Activated T-helper 2 cell treated with anti-CD3 and anti-CD28 coated beads, Interferon-gamma antibody, Interleukin-2, Interleukin-4, amounts not matched to agents 10 μg/mL and 5 μg/mL and 100 μg/mL, durations not matched to agents 14 hours and 24 hours and 36 hours (primary cell): ENCODE measurements at places on chromosomes 1 and 21.

GRCh38 chr1:162386292-162387225, 5.0 kb downstream of the C1orf226 start:
- no peak overlapping the region for H3K4me3 ChIP-seq
- peaks cover 6% of the 10 kb centered on the region for H3K4me1 ChIP-seq
- H3K36me3 ChIP-seq = no peaks in the 10 kb centered on the region
- no peak for DNase-seq

DNA sequence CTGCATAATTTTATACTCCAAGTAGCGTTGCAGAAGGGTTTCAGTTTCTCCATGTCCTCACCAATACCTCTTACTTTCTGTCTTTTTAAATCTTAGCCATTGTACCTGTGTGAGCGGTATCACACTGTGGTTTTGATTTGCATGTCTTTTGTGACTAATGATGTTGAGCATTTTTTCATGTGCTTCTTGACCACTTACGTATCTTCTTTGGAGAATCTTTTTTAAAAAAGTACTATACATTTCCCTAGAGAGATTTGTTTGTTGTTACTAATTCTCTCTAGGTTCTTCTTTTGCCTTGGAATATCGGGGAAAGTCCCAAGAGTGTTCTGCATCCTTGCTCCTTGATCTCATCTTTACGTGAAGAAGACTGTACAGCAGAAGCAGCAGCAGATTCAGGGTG, 81.8 kb upstream of the WARS2 start:
- DNase-seq = no peak
- H3K36me3 ChIP-seq = no peaks in the 10 kb centered on the region
- H3K27me3 ChIP-seq = no peaks in the 10 kb centered on the region
- H3K27ac ChIP-seq = no peak overlapping the region
- no peak overlapping the region for H3K4me3 ChIP-seq

- H3K27me3 ChIP-seq = peaks cover 8% of the 10 kb centered on the region
- H3K27ac ChIP-seq = no peak overlapping the region
- H3K36me3 ChIP-seq = no peaks in the 10 kb centered on the region
These were observed 51.2 kb downstream of the PLXNA2 start for GRCh38 chr1:208192995-208193394.

DNA sequence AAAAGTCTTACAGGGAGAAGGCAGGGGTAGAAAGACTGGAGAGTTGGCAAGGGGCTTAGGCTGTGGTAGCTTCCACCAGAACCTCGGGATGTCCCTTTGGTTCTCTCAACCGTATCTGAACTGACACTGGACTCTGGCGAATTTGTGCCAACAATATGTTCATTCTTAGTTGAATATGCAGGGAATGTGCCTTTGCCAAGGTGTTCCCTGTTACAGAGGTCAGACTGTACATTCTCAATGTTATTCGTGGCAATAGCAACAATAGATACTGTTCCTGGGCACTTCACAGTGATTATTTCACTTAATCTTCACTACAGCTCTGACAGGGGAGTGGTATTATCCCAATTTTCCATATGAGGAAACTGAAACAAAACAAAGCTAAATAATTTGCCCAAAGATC, 51.5 kb upstream of the RAB3GAP2 start:
- no peak for DNase-seq
- no peak overlapping the region for H3K27ac ChIP-seq
- H3K4me3 ChIP-seq = no peak overlapping the region
- H3K4me1 ChIP-seq = no peaks in the 10 kb centered on the region

GRCh38 chr1:63537940-63538339, 14.6 kb downstream of the EFCAB7 start:
- H3K4me3 ChIP-seq = no peak overlapping the region
- no peak for DNase-seq
- no peaks in the 10 kb centered on the region for H3K27me3 ChIP-seq

- no peak overlapping the region for H3K27ac ChIP-seq
- H3K4me1 ChIP-seq = peaks cover 21% of the 10 kb centered on the region
- H3K4me3 ChIP-seq = no peak overlapping the region
- DNase-seq = no peak
- H3K36me3 ChIP-seq = no peaks in the 10 kb centered on the region
These were observed 9.2 kb upstream of the CTTNBP2NL start for GRCh38 chr1:112386731-112387346.

DNA sequence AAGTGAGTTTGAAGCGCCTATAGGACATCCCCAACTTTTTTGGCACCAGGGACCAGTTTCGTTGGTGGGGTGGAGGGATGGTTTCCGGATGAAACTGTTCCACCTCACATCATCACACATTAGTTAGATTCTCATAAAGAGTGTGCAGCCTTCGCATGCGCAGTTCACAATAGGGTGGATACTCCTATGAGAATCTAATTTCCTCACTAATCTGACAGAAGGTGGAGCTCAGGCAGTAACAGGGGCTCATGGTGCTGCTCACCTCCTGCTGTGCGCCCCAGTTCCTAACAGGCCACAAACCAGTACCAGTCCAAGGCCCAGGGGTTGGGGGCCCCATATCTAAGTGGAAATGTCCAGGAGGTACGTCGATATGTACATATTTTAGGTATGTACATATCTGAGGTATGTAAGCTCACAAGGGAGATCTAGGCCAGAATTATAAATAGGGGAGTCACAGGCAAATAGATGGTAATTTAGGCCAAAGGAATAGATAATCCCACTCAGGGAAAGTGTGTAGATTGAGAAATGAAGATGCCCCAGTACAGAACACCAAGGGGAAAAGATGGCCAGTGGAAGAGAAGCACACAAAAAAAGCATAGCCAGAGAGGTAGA, 27.5 kb upstream of the RASAL2 start:
- no peaks in the 10 kb centered on the region for H3K36me3 ChIP-seq
- no peak overlapping the region for H3K4me3 ChIP-seq
- no peaks in the 10 kb centered on the region for H3K27me3 ChIP-seq

DNA sequence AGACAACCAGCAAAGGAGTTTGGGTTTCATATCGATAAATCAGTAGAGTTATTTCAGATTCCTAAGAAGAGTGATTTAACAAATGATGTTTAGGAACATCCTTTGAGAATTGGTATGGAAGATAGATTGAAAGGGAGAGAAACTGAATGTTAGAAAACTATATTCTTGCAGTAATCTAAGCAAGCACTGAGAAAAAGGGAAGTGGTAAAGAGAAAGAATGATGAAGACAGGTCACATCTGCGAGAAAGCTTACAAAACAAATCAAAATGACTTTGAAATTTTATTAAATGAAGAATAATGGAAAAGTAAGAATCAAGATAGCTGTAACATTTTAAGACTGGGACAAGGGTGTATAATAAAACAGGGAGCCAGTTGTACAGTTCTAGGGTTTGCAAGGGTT, 177.0 kb downstream of the HS2ST1 start:
- no peak overlapping the region for H3K27ac ChIP-seq
- DNase-seq = no peak
- peaks cover 14% of the 10 kb centered on the region for H3K4me1 ChIP-seq
- no peaks in the 10 kb centered on the region for H3K27me3 ChIP-seq
- H3K36me3 ChIP-seq = no peaks in the 10 kb centered on the region
- no peak overlapping the region for H3K4me3 ChIP-seq

- H3K27me3 ChIP-seq = peaks cover 8% of the 10 kb centered on the region
- DNase-seq = no peak
- no peaks in the 10 kb centered on the region for H3K4me1 ChIP-seq
- no peaks in the 10 kb centered on the region for H3K36me3 ChIP-seq
These were observed 97.5 kb upstream of the CTTNBP2NL start for GRCh38 chr1:112298558-112298957.

GRCh38 chr1:229859026-229859425, 208.0 kb upstream of the GALNT2 start:
- H3K27ac ChIP-seq = no peak overlapping the region
- H3K4me3 ChIP-seq = no peak overlapping the region
- DNase-seq = no peak
- H3K27me3 ChIP-seq = peaks cover 5% of the 10 kb centered on the region
- H3K36me3 ChIP-seq = no peaks in the 10 kb centered on the region

- no peak overlapping the region for H3K27ac ChIP-seq
- no peaks in the 10 kb centered on the region for H3K36me3 ChIP-seq
- DNase-seq = no peak
These were observed 25.4 kb downstream of the RIPK4 start for GRCh38 chr21:41741253-41742072.

- no peak for DNase-seq
- H3K27me3 ChIP-seq = no peaks in the 10 kb centered on the region
- no peak overlapping the region for H3K4me3 ChIP-seq
- H3K27ac ChIP-seq = no peak overlapping the region
- peaks cover 3% of the 10 kb centered on the region for H3K36me3 ChIP-seq
- H3K4me1 ChIP-seq = no peaks in the 10 kb centered on the region
These were observed 148.7 kb downstream of the MAST2 start for GRCh38 chr1:45952072-45952471.

DNA sequence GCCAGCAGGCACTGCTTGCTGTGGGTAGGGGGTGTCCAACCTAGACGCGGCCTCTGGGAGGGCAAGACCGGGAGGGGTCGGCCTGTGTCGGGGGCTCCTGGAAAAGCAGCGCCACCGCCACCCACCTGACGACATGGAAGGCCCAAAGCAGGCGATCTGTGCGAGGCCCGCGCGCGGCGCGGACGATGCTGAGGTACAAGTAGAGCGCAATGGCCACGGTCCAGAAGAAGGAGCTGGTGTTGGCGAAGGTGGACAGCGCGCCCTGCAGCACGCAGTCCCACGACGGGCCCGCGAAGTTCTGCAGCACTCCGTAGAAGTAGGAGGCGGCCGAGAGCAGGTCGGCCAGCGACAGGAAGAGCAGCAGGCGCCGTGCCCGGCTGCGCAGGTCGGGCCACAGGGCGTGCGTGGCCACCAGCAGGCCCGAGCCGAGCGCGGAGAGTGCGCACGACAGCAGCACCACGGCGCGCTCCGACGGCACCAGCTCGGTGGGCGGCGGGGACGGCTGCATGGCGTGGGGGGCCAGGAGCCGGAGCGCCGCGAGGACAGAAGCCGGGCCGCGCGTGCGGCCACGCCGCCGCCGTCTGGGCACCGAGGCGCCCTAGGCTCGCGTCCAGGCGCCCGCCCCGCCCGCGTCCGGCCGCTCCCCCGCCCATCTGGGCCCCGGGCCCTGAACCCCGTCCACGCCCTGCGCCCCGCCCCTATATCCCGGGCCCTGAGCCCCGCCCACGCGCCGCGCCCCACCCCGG, at the start of gene GPR157:
GPR157 (minus strand) TSS at position 583 of the 746 bp plus-strand sequence; CDS start at position 508, 75 bp downstream.
- H3K36me3 ChIP-seq = no peaks in the 10 kb centered on the region
- peaks cover 13% of the 10 kb centered on the region for H3K27me3 ChIP-seq
- H3K27ac ChIP-seq = peak within 1 kb of the TSS; percentile 55
- peak; percentile 71 for DNase-seq

- no peaks in the 10 kb centered on the region for H3K4me1 ChIP-seq
- DNase-seq = no peak
- no peak overlapping the region for H3K27ac ChIP-seq
These were observed 118.3 kb downstream of the FMN2 start for GRCh38 chr1:240210026-240210425.

DNA sequence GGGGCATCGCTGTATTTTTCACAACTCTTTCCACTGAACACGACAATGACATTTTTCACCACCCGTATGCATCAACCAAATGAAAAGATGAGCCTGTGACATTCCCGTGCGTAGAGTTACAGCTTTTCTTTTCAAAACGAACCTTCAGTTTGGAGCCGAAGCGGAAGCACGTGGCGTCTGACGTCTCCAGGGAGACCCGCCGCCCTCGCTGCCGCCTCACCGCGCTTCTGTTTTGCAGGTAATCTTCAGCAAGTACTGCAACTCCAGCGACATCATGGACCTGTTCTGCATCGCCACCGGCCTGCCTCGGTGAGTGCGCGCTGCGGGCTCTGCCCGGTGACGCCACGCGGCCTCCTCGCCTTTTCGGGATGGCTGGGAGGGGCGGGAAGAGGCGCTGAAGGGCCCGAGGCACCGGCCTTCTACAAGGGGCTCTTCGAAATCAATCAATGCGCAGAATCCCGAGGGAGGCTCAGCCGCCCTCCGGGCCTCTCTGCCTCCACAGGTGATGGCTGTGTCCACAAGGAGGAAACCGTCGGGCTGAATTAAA, 32.6 kb downstream of the PDE9A start:
- no peaks in the 10 kb centered on the region for H3K27me3 ChIP-seq
- H3K36me3 ChIP-seq = no peaks in the 10 kb centered on the region
- no peak overlapping the region for H3K4me3 ChIP-seq

DNA sequence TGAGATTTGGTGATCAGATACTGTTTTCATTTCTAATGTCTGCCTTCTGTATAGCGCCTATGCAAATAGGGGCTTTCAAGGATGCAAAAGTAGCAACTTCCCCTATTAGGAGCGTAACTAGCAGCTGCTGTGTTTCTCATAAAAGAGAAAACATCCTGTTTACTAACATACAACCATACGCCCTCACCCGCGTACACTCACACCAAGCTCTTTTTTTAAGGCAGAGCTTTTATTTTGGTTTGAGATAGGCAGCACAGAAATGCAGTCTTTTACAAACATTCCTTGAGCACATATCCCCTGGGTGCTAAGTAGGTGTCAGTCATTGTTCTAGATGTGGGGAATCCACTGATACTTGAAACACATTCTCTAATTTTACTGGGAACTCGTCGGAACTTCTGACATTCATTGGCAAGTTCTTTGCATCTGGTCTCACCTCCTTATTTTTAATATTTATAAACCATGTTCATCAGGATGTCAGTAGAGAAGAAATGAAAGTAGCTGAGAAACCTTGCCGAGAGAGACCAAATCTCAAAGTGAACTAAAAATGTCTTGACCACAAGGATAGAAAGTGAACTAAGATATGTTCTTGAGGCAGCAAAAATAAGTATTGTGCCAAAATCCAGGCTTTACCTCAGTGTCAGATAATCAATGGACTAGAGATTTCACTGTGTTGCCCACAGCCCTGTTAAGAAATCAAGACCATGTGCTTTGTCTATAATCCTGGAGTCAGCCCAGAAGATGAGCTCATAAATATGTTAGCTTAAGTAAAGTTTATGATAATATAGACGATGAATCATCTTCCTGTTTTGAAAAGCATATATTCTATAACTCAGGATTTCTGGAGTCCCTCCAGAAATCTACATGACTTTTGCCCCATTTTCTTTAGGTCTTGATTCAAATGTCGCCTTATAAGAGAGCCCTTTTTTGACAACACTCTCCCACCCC, 350.9 kb downstream of the ST6GALNAC3 start:
- H3K27me3 ChIP-seq = no peaks in the 10 kb centered on the region
- H3K27ac ChIP-seq = no peak overlapping the region
- H3K36me3 ChIP-seq = no peaks in the 10 kb centered on the region
- H3K4me3 ChIP-seq = no peak overlapping the region

DNA sequence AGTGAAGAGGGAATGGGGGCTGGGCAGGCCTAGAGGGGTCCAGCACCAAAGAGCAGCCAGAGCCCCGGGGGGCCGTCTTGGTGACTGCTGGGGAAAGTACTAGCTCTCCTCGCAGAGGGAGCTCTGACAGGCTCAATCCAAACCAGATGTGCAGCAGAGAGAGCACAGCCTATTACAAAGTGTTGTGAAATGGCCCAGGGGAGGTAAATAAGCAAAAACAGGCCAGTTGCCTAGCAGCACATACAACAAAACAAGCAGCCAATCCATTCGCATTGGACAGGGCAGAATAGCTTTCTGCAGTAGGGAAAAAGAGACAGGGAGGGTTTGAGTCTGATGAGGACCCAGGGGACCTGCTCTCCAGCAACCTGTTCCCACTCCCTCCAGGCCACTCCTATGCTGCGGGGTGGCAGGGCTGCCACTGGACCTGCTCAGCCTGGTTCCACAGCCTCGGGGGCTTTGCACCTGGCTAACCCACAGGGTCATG, 239.6 kb upstream of the FGGY start:
- H3K36me3 ChIP-seq = no peaks in the 10 kb centered on the region
- DNase-seq = no peak
- H3K4me3 ChIP-seq = no peak overlapping the region
- H3K4me1 ChIP-seq = peaks cover 8% of the 10 kb centered on the region

GRCh38 chr1:198701250-198701649, 62.4 kb downstream of the PTPRC start:
- H3K4me1 ChIP-seq = peaks cover 63% of the 10 kb centered on the region
- peaks cover 87% of the 10 kb centered on the region for H3K36me3 ChIP-seq
- peak overlapping the region; percentile 71 for H3K27ac ChIP-seq
- H3K27me3 ChIP-seq = no peaks in the 10 kb centered on the region
